Hepatocyte (in vitro differentiated cells): ENCODE measurements at places on chromosomes 5 and 9.

DNA sequence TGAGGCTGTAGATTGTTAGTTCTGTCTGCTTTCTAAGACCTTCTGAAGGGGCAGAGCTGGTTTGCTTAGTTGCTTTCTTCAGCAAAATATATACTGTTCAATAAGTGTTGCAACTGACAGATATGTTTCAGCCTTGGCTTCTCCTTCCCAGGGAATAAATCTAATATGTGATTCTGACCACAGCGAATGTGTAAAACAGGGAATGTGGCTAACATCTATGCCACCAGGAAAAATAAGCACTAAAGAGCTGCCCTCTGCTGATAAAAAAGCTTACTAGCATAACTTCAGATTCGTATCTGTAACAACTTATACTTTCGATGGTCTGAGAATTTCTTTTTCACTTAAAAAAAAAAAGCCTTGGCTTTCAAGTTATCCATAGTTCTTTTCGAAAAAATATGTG lies 13.0 kb upstream of the OSMR start:
- no peak overlapping the region for H3K27ac ChIP-seq
- no peak for DNase-seq
- no peaks in the 10 kb centered on the region for H3K27me3 ChIP-seq
- H3K36me3 ChIP-seq, result no peaks in the 10 kb centered on the region
- H3K4me1 ChIP-seq, result no peaks in the 10 kb centered on the region

GRCh38 chr9:127450243-127450760 lies 904 bp downstream of the RPL12 start:
- DNase-seq, result peak; percentile 60
- peak overlapping the region; percentile 97 for H3K4me3 ChIP-seq
- peaks cover 22% of the 10 kb centered on the region for H3K4me1 ChIP-seq
- H3K36me3 ChIP-seq, result no peaks in the 10 kb centered on the region
- peak overlapping the region; percentile 97 for H3K27ac ChIP-seq

GRCh38 chr5:155451106-155451505 lies 437.6 kb downstream of the KIF4B start:
- no peak overlapping the region for H3K4me3 ChIP-seq
- DNase-seq, result no peak
- no peak overlapping the region for H3K27ac ChIP-seq
- H3K4me1 ChIP-seq, result no peaks in the 10 kb centered on the region
- no peaks in the 10 kb centered on the region for H3K27me3 ChIP-seq
- no peaks in the 10 kb centered on the region for H3K36me3 ChIP-seq

- H3K36me3 ChIP-seq, result no peaks in the 10 kb centered on the region
- H3K27ac ChIP-seq, result peak overlapping the region; percentile 82
- H3K27me3 ChIP-seq, result no peaks in the 10 kb centered on the region
- H3K4me3 ChIP-seq, result no peak overlapping the region
Measured at GRCh38 chr9:33620738-33621439, 96.8 kb downstream of the ANKRD18B start.

- H3K36me3 ChIP-seq, result no peaks in the 10 kb centered on the region
- no peak overlapping the region for H3K27ac ChIP-seq
- H3K4me3 ChIP-seq, result no peak overlapping the region
- H3K4me1 ChIP-seq, result peaks cover 7% of the 10 kb centered on the region
- H3K27me3 ChIP-seq, result no peaks in the 10 kb centered on the region
- DNase-seq, result no peak
Measured at GRCh38 chr5:9713959-9714586, 83.9 kb upstream of the TAS2R1 start.

- H3K4me1 ChIP-seq, result no peaks in the 10 kb centered on the region
- DNase-seq, result peak; percentile 50
- no peaks in the 10 kb centered on the region for H3K27me3 ChIP-seq
Measured at GRCh38 chr9:100111235-100111634, 12.2 kb downstream of the INVS start.

DNA sequence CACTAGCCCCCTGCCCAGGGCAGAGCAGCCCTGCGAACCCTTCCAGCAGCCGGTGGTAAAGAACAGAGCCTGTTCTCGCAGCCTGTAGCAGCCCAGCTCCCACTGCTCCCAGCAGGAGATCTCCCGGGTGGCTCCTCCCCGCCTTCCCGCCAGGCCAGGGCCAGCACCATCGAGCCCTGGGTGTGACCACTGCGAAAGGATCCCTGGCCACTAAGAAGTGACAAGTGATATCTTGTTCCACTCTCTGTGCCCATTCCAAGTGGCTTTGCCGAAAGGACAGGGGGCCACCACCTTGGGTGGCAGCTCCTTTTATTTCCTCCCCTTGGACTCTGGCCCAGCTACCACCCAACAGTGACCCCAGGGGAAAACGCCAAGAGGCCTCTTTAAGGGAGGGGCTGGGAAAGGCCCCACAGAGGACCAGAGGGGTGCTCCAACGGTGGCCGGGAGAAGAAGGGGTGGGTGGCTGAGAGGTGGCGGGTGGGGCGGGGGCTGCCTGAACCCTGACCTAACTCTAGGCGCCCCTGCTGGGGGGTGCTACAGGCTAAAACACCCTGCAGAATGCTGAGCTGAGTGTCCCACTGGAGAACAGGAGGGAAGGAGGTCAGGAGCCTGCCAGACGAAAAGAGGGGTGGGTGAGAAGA lies 1.6 kb downstream of the NACC2 start:
- peak overlapping the region; percentile 66 for H3K4me3 ChIP-seq
- peak; percentile 57 for DNase-seq
- peaks cover 24% of the 10 kb centered on the region for H3K4me1 ChIP-seq
- peak overlapping the region; percentile 86 for H3K27ac ChIP-seq
- H3K36me3 ChIP-seq, result no peaks in the 10 kb centered on the region

DNA sequence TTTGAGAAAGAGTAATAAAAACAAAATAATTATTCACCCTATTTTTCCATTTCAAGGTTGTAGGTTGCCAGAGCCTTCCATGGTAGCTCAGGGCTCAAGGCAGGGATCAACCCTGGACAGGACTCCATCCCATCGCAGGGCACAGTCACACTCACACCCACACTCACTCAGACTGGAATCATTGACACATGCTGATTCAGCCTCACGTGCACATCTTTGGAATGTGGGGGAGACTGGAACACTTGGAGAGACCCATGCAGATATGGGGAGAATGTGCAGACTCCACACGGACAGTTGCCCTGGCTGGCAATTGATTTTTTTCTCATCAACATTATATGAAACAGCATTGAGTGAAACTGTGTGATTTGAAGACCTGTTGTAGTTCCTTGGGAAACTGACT lies 234.1 kb downstream of the ADGRV1 start:
- H3K27ac ChIP-seq, result no peak overlapping the region
- no peak for DNase-seq
- no peaks in the 10 kb centered on the region for H3K27me3 ChIP-seq

DNA sequence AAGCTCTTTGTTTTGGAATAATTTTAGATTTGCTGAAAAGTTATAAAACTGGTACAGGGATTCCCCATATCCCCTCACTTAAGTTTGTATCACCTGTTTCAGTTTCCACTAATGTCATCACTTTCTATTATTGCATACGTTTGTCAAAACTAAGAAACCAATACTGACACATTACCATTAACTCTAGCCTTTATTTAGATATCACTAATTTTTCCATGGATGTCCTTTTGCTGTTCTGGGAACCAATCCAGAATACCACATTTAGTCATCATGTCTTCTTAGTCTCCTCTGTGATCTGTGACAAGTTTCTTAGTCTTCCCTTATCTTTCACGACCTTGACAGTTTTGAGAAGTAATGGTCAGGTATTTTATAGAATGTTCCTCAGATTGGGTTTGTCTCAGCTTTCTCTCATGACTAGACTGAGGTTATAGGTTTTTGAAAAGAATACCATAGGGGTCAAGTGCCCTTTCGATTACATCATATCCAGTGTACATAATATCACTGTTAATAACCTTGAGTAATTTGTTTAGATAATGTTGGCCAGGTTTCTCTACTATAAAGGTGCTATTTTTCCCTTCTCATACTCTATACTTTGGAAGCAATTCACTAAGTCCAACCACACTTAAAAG lies 51.9 kb upstream of the NMUR2 start:
- no peak overlapping the region for H3K27ac ChIP-seq
- no peaks in the 10 kb centered on the region for H3K36me3 ChIP-seq

- H3K4me1 ChIP-seq, result peaks cover 4% of the 10 kb centered on the region
- no peak for DNase-seq
- no peaks in the 10 kb centered on the region for H3K27me3 ChIP-seq
- no peaks in the 10 kb centered on the region for H3K36me3 ChIP-seq
- H3K4me3 ChIP-seq, result no peak overlapping the region
Measured at GRCh38 chr9:121708768-121709488, 57.5 kb downstream of the DAB2IP start.

DNA sequence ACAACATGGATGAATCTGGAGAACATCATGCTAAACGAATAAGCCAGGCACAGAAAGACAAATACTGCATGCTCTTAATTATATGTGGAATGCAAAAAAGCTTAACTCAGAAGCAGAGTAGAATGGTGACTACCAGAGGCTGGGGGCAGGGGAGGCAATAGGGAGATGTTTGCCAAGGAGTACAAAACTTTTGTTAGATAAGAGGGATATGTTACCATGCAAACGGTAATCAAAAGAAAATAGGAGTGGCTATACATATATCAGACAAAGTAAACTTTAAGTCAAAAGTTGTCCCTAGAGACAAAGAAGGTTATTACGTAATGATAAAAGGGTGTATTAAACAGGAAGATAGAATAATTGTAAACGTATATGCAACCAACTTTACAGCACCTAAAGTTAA lies 17.8 kb upstream of the BTNL3 start:
- H3K27ac ChIP-seq, result peak overlapping the region; percentile 16
- no peaks in the 10 kb centered on the region for H3K4me1 ChIP-seq
- DNase-seq, result no peak
- H3K36me3 ChIP-seq, result no peaks in the 10 kb centered on the region
- no peak overlapping the region for H3K4me3 ChIP-seq
- no peaks in the 10 kb centered on the region for H3K27me3 ChIP-seq

- H3K36me3 ChIP-seq, result no peaks in the 10 kb centered on the region
- H3K4me1 ChIP-seq, result peaks cover 15% of the 10 kb centered on the region
- H3K27me3 ChIP-seq, result no peaks in the 10 kb centered on the region
- peak within 1 kb of the TSS; percentile 65 for H3K4me3 ChIP-seq
- peak; percentile 63 for DNase-seq
Measured at GRCh38 chr5:124745928-124746915, at the start of gene ZNF608. Gene ZNF608, minus strand, starts transcription at chr5:124746639. Its CDS starts 1,650 bp downstream, at chr5:124744989.

- DNase-seq, result no peak
- H3K4me1 ChIP-seq, result no peaks in the 10 kb centered on the region
- no peaks in the 10 kb centered on the region for H3K27me3 ChIP-seq
- no peaks in the 10 kb centered on the region for H3K36me3 ChIP-seq
- H3K4me3 ChIP-seq, result no peak overlapping the region
Measured at GRCh38 chr9:129852579-129852978, 17.3 kb downstream of the USP20 start.

- no peak overlapping the region for H3K4me3 ChIP-seq
- DNase-seq, result peak; percentile 20
- H3K36me3 ChIP-seq, result no peaks in the 10 kb centered on the region
- H3K4me1 ChIP-seq, result peaks cover 16% of the 10 kb centered on the region
Measured at GRCh38 chr5:40676613-40677343, 2.9 kb upstream of the PTGER4 start.
